Activated gamma-delta T cell (primary cell): ENCODE measurements at places on chromosomes 7 and 10.

DNA sequence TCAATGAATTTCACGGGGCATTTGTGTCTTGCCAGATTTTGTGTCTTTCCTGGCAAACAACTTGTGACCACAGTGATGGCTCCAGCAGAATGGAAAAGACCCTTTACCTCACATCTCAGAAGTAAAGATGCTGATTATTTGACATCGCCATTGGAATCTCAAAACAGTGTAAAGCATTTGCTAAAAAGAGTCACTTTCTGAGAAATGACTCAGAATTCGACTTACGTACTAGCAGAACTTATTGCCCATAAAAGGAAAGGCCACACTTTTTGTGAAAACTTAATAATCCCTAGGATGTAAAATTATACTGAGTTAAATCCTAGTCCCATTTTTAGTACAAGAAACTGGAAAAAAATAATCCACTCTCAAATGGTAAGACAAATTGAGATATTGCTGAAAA, 35.9 kb upstream of the PRKCQ start:
- DNase-seq: no peak

DNA sequence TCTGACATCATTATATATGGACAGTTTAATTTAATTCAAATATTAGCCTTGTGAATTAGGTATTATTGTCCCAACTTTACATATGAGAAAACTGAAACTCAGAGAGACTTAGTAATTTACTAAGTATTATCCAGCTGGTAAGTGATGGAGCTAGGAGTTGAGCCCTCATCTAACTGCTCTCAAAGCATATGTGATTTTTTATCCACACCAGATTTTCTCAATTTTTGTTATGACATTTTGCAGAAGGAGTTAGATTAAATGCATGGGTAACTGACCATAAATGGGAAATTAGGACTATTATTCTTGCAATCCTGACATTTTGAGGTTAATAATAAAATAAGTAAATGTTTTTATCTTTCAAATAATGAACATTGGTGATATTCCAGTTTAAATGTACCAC, 778.3 kb upstream of the SORCS1 start:
- DNase-seq: no peak

- DNase-seq: no peak
Observed at GRCh38 chr7:127536394-127536691, 49.1 kb downstream of the GCC1 start.

GRCh38 chr10:21885940-21886339, 117.6 kb downstream of the DNAJC1 start:
- no peak for DNase-seq

GRCh38 chr7:67451306-67451705, 454.7 kb downstream of the TYW1 start:
- DNase-seq: no peak

GRCh38 chr7:45203459-45203858, 45.9 kb downstream of the RAMP3 start:
- no peak for DNase-seq

- DNase-seq: no peak
Observed at GRCh38 chr10:87771871-87772500, 46.0 kb downstream of the ATAD1 start.

DNA sequence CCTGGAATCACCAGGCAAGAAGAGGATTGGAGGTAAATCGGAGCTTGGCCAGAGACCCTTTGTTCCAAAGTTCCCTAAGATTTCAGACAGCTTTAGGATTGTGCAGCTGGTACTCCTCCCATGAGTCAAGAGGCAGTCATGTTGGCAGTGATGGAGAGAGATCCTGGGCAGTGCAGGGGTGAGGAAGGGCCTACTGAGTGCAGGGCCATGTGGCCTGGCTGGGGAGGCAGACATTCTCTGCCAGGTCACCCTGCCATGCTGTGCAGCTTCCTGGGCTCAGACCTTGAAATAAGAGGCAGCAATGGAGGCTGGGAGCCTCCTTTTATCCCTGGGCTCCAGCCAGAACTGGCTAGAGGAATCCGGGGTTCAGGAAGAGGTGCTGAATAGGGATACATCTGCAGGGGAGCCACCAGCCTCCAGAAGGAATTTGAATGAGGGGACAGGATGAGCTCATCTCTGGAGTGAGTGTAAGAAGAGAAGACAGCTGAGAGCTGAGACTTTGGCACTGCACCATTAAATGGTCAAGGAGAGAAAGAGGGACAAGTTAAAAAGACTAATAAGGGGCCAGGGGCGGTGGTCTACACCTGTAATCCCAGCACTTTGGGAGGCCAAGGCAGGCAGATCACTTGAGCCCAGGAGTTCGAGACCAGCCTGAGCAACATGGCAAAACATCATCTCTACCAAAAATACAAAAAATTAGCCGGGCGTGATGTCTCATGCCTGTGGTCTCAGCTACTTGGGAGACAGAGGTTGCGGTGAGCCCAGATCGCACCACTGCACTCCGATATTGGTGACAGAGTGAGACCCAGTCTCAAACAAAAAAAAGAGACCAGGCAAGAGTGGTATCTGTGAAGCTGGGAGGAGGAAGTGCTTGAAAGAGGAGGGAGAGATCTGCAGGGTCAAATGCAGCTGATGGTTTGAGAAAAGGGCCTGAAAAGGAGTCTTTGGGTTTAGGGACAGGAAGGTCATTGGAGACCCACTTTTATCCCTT, 12.0 kb downstream of the SFTPD start:
- no peak for DNase-seq

GRCh38 chr7:88401009-88401623, 94.4 kb upstream of the STEAP4 start:
- no peak for DNase-seq

DNA sequence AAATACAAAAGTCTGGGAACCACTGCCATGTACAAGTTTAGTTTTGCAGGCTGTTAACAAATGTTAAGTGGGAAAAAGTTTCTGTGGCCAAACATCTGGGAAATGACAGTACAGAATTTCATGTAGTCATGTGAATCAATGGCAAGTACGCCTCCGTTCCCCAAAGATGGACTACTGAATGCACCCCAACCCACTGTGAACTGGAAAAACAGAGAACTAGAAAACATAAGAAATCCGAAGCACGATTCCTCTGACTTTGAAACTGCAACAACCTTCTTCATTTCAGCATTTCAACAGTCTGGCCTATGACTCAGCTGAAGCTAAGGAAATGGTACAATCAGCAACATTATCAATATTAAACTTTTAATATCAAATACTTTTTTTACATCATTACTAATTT, 41.8 kb downstream of the MCMBP start:
- DNase-seq: no peak

DNA sequence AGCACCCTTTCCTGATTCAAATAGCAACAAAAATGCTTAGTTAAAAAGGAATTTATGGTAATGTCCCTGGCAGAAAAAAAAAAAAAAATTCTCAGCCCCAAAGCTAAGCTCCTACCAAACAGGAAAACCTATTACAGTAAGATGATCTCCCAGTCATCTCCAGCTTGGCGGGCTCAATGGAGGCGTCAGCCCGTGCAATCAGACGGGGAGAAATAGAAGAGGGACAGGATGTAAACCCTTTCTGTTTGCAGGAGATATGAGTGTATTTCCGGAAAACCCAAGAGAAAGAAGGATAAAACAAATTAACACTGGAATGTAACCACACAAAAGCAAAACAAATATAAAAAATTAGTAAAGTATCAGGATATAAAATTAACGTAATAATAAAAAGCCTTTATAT, 242.8 kb downstream of the TCERG1L start:
- DNase-seq: no peak
